LoVo (cell line): ENCODE measurements at places on chromosomes 6 and 20.

DNA sequence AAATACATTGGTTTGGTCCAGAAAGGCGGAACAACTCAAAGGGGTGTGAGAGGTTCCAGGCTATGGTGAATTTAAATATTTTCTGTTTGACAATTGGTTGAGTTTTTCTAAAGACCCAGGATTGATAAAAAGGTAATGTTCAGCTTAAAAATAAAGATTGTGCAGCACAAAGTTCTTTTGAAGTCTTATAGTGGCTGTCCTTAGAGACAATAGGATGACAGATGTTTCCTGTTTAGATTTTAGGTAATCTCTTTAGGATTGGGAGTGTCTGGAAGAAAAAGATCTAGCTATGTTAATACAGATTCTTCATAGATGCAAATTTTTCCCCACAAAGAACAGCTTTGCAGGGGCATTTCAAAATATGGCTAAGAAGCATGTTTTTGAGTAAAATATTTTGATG is 119.7 kb downstream of the GRIK2 start:
- no peak for DNase-seq

DNA sequence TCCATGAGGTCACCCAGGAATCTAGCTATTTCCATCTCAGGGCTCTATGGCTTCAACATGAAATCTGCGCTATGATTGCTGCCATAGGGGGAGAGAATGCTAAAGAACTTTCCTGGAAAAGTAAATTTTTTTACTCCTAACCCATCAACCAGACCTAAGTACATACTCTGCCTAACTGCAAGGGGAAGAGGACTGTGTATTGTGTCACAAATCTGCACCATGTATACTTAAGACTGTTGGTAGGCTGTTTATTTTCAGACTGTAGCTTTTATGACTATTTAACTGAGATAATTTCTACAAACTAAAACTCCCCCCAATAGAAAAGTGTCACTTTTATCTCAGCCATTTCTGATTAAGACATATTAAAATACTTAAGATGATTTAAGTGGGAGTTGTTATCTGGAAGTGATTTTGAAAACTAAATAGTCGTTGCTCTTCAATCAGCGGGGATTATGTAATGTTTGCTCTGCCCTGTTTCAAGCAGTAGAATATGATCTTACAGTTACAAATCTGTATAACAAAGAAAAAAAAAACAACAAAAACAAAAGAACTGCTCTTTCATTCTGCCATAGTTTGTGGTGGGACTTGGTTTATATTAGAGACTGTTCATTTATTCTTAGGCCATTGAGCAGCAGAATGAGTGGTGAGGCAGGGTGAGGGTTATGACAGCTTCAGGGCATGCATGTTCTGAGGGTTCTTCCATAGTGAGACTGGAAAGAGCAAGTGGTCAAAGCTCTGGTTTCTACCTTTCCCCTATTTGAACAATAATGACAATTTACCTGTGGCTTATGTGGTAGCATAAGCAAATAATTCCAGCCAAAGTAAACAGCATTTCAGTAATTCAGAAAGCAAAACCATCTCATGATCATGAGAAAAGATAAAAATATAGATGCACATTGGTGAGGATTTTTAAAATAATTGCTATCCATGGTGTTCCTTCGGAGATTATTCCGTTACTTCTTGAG is 126.3 kb upstream of the CEP162 start:
- no peak for DNase-seq

DNA sequence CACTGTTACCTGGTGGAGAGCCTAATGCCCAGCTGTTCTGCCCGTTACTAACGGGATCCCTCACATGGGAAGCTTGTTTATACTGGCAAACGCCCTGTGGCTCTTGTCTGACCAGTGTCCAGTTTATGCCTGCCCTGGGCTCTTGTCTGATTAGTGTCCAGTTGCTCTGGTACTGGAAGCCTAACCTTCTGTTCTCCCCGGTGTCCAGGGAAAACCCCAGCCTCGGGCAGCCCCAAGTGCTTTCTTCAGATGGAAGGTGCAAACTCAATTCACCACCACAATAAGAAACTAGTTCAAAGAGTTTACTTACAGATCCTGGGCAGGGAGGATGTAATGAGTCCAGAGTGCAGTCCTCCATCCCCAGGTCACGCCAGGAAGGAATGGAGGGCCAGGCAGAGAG is 148.4 kb downstream of the TBXT start:
- no peak for DNase-seq

GRCh38 chr20:49516916-49517804 is 34.7 kb upstream of the KCNB1 start:
- no peak for DNase-seq

GRCh38 chr6:107603006-107603370 is 113.1 kb downstream of the SOBP start:
- DNase-seq: no peak

DNA sequence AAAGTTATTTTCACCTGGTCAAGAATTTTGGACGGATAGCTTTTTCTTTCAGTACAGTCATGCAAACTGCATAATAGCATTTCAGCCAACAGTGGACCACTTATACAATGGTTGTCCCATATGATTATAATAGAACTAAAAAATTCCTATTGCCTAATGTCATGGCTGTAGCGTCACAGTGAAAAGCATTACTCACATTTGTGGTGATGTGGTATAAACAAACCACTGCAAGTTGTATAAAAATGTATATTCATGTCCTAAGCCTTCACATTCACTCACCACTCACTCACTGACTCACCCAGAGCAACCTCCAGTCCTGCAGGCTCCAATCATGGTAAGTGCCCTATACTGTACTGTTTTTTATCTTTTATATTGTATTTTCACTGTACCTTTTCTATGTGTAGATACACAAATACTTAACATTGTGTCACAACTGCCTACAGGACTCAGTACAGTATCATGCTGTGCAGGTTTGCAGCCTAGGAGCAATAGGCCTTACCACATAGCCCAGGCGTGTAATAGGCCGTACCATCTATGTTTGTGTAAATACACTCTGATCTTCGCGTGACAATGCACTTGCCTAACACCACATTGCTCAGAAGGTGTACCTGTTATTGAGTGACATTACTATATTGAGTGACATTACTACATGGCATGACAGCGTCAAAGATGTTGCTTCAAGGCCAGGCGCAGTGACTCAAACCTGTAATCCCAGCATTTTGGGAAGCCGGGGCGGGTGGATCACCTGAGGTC is 17.9 kb downstream of the ABHD12 start:
- DNase-seq: no peak

DNA sequence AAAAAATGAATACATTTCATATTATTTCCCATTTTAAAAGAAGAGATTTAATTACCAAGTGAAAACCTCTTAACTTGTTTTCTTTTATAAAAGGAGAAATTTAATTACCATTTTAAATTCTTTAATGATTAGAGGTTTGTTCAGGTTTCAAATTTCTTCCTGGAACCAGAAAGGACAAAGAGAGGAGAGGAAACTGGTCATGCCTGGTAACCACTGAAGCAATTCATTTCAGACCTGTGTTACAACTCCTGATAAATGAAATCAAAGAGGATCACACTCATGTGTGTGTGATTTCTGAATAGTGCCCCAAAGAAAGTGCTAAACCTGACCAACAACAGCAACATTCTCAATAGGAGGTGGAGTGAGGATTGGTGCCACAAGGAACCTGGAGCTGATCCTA is 12.6 kb upstream of the SLPI start:
- no peak for DNase-seq

GRCh38 chr6:169188475-169188874 is 65.2 kb downstream of the THBS2 start:
- no peak for DNase-seq

DNA sequence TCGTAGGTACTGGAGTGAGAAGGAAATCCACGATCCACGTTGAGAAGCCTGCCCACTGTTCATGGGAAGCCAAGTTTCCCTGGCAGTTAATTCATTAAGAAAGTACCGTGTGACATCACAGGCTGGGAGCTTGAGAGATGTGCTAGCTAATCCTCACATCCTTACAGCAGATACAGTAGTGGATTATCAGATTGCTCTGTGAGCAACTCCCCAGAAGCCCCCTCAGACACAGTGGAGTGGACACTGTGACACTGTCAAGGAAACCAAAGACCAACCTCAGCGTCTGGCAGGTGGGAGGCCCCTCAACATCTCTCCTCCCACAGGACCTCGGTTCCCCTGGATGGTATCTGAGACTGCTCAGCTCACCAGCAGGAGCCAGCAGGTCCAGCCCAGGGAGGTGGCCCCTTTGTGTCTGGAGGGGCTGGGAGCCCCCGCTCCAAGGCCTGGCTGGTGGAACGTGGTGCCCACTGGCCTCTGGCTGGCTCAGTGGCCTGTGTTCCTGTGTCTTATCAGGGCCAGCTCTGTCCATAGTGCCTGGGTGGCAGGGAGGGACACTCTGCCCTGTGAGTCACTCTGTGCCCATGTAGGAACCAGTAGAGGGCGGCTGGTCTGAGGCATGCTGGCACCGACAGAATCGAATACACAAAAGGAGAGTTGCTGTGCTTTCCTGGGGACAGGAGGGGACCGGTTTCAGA is 7.2 kb downstream of the PYGB start:
- no peak for DNase-seq

GRCh38 chr6:135383301-135383700 is 114.2 kb downstream of the AHI1 start:
- no peak for DNase-seq

GRCh38 chr20:2729791-2730190 is 37.2 kb downstream of the EBF4 start:
- DNase-seq: no peak

DNA sequence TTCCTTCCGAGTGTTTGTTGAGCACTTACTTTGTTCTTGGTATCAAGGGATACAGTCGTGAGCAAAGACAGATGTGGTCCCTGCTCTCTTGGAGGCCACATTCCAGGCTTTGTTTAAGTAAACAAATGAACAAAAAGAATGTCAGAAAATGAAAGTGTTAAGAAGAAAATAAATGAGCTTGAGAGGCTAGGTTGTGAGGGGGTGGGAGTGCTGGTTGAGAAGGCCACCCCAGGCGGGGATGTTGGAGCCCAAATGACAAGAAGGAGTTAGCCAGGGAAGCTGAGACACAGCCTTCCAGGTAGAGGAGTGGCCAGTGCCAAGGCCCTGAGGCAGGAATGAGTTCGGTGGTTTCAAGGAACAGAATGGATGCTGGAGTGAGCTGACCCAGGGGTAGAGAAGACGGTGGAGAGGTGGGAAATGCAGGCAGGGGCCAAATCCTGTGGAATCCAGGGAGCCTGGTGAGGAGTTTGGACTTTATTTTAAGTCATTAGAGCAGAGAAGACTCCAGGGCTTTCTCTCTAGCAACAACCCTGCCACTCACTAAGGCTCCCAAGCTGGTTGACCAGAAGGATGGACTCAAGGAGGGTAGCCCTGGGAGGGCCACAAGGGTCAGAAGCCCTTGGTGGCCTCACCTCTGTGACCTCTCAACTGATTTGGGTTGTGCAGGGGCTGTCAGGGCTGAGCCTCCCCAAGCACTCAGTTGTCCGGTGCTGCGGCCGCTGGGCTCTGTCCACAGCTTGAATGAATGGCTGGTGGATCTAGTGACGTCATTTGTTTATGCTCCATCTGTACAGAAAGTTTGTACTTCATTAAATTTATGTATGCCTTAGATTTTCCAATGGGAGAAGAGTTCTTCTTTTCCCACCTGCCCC is 66.0 kb upstream of the STX16 start:
- no peak for DNase-seq

DNA sequence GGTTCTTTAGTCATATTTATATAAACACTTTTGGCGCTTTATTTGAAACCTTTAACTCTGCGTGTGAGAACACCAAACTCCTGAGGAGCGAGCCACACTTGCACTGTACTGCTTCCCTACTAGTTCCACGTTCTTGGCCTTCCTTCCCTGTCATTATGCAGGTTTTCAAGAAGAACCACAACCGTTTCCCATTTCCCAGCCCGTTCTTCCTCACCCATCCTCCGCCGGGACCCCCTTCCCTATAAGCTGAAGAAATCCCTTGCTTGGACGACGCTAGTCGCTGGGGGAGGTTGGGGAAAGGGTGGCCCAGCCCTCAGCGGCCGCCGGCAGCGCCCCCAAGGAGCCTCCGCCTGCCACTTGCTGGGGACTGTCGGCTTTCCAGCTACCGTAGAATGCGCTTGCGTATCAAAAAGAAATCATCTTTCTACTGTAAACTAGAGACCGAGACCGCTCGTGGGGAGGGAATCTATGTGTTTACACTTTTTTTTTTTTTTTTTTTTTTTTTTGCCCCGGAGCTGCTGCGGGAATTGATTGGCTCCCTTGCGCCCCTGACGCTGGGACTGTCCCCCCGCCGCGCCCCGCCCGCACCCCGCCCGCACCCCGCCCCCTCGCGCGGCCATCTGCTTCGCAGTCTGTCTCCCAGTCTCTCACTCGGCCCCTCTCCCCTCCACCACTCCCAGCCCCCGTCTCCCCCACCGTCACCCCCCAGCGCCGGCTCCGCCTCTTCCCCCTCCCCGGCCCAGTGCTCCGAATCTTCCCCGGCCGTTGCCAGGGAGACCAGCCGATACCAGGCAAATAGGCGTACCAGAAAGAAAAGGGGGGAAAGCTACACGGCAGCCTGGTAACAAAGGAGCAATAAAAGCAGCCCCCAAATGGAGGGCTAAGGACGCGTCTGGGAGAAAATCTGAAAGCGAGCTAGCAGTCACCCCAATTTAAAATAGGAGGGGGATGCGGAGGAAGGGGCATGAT is 2.3 kb upstream of the MARCKS start:
- DNase-seq: peak; percentile 81

GRCh38 chr6:170137911-170138910 is 152.7 kb downstream of the DLL1 start:
- DNase-seq: no peak

GRCh38 chr6:160789263-160790027 is 87.4 kb downstream of the PLG start:
- no peak for DNase-seq

DNA sequence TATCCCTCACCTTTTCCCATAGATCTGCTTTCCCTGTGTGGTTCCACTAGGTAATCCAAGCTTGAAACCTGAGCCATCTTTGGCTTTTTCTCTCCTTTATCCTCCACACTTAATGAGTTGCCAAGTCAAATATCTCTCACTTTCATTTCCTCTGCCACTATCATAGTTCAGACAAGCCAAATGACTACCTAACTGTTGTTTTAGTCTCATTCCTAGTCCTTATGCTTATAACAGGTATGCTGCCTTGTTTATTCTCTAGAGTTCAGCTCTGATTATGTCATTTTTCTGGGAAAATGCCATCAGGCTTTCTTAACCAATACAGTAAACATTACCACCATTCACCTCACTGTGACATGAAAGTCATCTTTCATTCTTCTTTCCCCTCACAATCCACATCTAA is 6.5 kb downstream of the EFHC1 start:
- no peak for DNase-seq

DNA sequence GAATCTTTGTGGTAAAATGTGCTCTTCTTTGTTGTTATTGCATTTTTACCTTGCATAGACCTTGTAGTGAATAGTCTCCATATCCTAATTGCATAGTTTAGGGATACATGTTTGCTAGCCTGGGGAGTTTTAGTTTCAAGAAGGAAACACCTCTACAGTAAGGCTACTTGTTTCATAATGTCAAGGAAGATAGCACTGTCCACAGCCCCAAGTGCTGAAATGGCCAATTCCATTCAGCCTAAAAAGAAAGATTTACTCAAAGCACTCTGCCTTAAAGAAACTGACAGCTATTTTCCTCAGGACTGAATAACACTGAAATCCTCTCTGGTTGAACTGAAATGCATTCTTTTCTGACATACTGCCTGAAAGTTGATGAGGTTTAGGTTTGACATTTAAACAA is 2.6 kb downstream of the HCRTR2 start:
- no peak for DNase-seq
